A549 treated with AZD2906 at 1 μM for 4 hours (cell line): ENCODE measurements at places on chromosomes 3 and 15. TPM values are rescaled to one million over a fixed set of nuclear protein-coding genes. Genes with fewer than 3 reads are reported as not detected.

TERC gene
- total RNA-seq: 0.24 to 0.77 TPM (median 0.41 TPM) in 3 of 5 replicates, not detected in the others

PEX11A gene
- total RNA-seq: 7.2 to 9.8 TPM (median 9.5 TPM) in 5 replicates

CALML4 gene
- 5.4 to 8.1 TPM (median 7.8 TPM) in 5 replicates for total RNA-seq

SLC28A2 gene
- 0.03 to 0.05 TPM in 2 of 5 replicates, not detected in the others for total RNA-seq

TIGIT gene
- total RNA-seq: not detected in 5 replicates

ATP6V1A gene
- total RNA-seq: 15.4 to 19.9 TPM (median 16.7 TPM) in 5 replicates

CD276 gene
- 63.7 to 76.9 TPM (median 75.0 TPM) in 5 replicates for total RNA-seq

PDHB gene
- total RNA-seq: 53.3 to 67.2 TPM (median 57.7 TPM) in 5 replicates

MEGF11 gene
- 0.27 to 0.71 TPM (median 0.45 TPM) in 5 replicates for total RNA-seq

TMEM207 gene
- not detected in 5 replicates for total RNA-seq

SENP7 gene
- total RNA-seq: 1.8 to 2.5 TPM (median 2.0 TPM) in 5 replicates

IL5RA gene
- not detected in 5 replicates for total RNA-seq

WDR72 gene
- 6.6 to 8.3 TPM (median 7.1 TPM) in 5 replicates for total RNA-seq

ACAP2 gene
- total RNA-seq: 5.3 to 8.4 TPM (median 7.3 TPM) in 5 replicates

STAC gene
- 1.8 to 2.6 TPM (median 1.9 TPM) in 5 replicates for total RNA-seq
